ENCODE measurements at places on chromosomes 5 and 9.

GRCh38 chr9:128056887-128057723, 10.0 kb downstream of the NAIF1 start:
- peak; percentile 44 for DNase-seq

DNA sequence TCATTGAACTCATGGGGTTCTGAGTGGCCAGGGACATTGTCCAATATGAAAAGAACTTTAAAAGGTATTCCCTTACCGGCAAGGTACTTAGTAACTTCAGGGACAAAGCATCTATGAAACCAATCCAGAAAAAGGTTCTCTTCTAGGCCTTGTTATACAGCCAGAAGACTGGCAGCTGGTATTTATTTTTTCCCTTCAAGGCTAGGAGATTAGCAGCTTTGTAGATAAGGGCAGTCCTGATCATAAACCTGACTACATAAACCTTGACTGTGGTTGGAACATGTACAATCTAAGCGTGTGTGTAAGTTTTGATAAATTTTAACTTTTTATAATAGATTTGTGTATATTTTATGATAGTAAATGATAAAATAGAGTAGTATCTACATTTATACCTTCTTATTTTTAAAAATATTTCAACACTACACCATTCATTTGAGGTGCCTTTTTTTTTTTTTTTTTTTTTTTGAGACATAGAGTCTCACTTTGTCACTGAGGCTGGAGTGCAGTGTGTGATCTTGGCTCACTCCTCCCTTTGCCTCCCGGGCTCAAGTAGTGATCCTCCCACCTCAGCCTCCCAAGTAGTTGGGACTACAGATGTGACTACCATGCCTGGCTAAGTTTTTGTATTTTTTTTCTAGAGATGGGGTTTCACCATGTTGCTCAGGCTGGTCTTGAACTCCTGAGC, 24.5 kb downstream of the RANBP17 start:
- no peak for DNase-seq

- DNase-seq = no peak
Measured at GRCh38 chr5:75438722-75439121, 72.7 kb downstream of the CERT1 start.

DNA sequence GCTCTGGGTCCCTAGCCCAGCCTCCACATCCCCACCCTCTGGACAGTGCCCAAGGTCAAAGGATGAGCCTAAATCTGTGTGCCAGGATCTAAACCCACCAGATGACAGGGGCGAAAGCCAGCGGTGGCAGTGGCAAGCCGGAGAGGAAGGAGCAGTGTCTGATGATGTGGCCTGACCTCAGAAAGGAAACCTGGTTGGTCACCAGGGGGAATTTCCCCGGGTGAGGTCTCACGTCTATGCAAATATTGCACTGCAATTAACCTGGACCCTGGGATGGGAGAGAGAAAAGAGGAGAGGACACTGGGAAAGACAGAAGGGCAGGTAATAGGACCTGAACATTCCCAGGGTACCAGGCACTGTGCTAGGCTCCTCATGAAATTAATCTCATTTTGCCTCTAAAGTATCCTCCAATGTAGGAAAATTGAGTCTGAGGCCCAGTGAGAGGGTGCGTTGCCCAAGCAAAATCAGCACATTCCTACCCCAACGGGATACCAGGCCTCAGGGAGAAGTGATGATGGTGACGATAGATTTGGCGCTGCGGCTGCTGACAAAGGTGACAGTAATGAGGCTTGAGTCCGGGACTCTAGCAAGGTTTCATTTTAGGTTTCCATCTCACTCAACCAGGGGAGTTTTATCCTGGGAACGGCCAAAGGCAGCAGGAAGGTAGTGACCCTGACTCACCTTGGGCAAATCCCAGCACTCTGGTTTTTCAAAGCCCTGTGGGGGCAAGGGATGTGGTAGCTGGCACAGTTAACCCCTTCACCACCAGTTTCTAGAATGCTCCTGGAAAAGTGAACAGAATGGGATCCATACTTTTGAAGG, 13.4 kb upstream of the TNIP1 start:
- DNase-seq = no peak

- no peak for DNase-seq
Measured at GRCh38 chr9:33082128-33082527, 5.7 kb upstream of the SMU1 start.

DNA sequence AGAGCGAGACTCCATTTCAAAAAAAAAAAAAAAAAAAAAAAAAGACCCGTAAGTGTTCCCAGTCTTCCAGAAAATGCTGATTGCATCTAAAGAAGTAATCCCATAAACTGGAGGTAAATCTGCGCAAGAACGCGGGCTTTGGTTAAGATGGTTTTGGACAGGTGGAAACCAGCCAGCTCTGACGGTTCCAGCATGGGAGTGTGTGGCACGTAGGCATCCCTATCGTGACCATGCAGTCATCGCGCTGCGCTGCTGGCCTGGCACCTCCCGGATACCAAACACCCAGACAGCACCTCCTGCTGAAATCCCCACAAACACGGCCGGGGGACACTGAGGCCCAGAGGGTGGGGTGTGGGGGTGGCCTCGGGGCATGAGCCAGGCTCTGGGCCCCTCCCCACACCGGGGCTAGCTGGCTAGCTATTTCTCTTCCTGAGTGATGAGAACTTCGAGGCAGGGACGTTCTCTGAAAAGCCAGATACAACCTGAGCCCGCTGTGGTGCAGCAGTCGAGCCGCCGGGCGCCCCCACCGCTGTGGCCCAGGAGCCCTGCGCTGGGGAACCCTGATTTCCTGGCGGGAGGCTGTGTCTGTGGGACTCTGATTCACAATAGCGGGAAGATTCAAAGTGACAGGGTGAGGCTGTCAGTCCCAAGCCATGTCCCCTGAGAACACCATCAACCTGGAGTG, 32.2 kb upstream of the NOTCH1 start:
- DNase-seq = no peak

Data from lung (tissue), 17 donors.